Stimulated activated naive CD4-positive, alpha-beta T cell treated with Interleukin-2 at 50 U/mL for 16 hours (primary cell): ENCODE measurements at places on chromosomes 3 and 15.

DNA sequence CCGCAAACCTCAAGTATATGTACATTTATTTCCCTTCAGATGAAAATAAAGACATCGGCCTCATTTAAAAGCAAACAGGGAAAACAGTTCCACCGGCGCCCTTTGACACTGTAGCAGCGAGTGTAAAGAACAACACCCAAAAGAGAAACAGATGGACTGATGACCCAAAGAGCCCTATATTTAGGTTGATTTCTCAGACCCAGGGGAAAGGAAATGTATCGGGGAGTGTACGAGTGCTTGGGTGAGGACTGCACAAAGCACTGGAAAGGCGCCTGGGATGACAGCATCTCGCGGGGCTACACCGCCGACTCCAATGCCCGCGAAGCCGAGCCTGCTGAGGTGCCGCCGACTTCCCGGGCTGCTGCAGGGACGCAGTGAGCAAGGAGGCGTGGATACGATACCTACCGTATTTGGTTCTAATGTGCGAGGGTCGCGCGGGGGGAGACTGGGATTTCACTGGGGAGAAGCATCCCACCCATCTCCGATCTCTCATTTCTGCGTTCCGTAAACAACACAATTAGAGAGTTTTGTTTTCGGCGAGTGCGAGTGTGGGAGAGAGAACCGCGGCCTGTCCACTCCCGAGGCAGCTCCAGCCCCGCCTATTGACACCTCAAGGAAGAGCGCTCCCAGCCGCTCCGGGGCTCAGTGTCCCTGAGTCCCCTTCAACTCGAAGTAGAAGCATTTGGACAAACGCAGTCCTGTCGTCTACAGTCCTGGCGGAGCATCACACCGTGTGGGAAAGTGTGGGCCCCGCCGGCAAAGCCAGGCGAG is 2.0 kb downstream of the MECOM start:
- no peak for DNase-seq

- DNase-seq: no peak
These were observed 63.9 kb downstream of the FBLN2 start for GRCh38 chr3:13612829-13613228.

GRCh38 chr15:96346409-96346970 is 16.0 kb downstream of the NR2F2 start:
- no peak for DNase-seq

DNA sequence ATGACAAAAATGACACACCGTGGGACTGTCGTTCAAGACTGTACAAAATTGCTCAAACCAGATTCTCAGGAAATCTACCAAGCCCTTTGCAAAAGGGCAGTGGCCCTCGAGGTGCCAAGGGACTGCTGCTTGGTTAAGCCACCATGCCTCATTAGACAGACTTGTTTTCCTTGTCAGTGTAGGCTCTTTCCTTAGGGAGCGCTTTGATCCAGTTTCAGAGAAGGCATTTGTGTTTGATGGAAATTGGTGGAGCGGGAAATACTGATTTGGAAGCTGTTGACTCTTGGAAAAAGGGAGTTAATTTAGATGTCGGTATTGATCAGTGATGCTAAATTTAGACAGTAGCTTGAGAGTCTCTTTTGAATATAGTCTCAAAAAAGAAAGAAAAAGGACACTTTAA is 304.3 kb upstream of the UMPS start:
- no peak for DNase-seq

DNA sequence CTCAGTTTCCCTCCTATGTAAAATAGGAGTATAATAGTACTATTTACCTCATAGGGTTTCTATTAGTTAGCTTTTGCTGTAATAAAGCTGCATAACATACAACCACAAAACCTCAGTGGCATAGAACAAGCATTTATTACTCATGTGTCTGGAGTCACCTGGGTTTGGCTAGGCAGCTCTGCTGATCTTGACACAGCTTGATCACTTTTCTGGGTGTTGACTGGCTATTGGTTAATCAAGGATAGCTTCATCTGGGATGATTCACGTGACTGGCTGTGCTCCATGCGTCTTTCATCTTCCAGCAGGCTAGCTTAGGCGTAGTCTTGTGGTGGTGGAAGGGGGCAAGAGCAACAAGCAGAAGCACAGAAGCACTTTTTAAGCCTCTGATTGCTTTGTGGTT is 112.6 kb downstream of the SQOR start:
- DNase-seq: no peak

GRCh38 chr3:42214565-42215283 is 51.3 kb downstream of the CCK start:
- DNase-seq: no peak

DNA sequence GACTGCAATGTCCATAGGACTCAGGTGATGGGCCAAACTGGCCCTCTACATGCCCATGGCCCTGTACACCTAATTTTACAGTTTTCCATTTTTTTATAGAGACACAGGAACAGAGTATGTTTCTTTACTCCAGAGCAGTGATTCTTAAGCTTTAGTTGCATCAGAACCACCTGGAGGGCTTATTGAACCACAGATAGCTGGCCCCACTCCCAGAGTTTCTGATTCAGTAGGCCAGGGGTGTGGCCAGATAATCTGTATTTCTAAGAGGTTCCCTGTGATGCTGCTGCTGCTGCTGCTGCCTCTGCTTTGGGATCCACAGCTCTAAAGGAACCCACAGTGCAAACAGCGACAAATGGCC is 5.1 kb downstream of the RBP1 start:
- no peak for DNase-seq

- DNase-seq: no peak
These were observed 168.5 kb downstream of the MECOM start for GRCh38 chr3:169494982-169495381.

DNA sequence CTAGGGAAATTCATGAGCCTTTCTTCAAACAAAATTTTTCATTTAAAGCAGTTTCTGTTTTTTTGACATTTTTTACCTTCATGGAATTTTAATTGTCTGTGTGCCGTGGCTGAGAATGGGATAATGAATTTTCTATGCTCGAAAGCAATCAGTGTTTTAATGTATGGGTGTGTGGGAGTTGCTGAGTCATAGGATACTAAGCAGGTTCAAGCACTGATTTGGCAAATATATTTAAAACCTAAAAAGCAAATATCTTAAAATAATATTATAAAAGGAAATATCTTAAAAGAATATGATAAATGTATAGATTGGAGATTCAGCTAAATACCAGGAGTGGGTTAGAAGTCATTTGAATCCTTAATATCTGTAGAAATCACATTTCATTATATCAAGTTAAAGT is 173.6 kb upstream of the LRRFIP2 start:
- no peak for DNase-seq

GRCh38 chr3:66015841-66016240 is 22.9 kb downstream of the MAGI1 start:
- no peak for DNase-seq

DNA sequence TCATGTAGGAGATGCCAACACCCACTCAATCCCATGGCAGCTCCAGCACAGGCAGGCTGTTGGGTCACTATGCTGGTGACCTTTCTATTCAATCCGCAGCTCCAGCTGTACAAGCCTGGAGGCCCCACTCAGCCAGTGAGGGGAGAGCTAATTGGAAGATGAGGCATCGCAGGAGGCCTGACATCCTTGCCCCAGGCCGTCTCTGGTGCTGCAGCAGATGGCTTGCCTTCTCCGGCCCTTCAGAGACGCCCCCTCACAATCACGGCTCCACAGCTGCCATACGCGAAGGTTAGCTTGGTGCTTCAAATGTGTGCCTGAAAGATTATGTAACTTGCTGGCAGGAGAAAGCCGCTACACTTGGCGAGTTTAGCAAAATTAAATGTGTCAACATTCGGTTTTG is 104.2 kb upstream of the CLSTN2 start:
- DNase-seq: no peak

DNA sequence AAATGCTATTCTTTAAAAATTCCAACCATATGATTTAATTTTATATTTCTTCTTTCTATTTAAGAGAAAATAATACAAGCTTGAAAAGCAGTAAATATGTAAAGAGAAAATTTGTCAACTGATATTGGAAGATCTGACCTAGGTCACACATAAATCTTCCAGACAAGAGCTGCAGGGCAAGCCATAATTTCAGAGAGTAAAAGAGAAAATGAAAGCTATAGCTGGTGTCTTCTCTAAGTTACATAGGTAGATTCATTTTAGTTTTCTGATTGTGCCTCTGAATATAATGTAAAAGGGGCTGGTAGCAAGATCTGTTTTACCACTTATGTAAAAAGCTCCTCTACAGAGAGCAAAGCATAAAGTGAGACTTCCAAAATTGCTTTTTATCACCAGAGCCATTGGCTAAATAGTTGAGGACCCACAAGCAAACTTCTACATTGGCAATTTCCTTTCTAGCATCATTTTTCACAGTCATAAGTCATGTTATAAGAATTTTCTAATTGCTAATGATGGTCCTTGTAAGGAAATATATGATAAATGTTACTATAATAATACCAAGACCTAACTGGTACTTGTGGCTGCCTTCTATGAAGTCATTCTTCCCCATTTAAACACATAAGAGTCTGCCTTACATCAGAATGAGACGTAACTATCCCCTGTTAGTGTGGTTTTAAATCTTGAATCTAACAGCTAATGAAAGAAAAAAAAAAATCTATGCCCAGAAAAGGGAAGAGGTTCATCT is 80.8 kb upstream of the SKOR1 start:
- DNase-seq: no peak

DNA sequence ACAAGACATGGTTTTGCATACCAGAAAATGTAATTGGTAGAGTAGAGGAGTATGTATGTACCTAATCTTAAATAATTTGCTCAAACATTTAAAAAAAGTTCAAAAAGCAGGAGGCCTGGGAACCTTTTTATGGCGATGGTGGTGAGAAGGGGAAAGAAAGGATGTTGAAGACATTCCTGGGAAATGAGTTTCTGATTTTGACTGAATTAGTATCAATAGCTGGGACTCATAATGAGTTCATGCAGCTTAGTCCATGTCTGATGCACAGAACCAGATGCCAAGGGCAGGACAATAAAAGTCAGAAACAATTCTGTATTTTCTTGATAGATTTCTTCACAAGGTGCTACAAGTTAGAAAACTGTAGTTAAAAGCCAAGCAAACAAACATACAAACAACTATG is 395.3 kb downstream of the GAP43 start:
- DNase-seq: no peak

- no peak for DNase-seq
These were observed 56.1 kb downstream of the BFSP2 start for GRCh38 chr3:133455960-133456359.

GRCh38 chr3:882533-882932 is 210.3 kb upstream of the CNTN6 start:
- DNase-seq: no peak

- peak; percentile 67 for DNase-seq
These were observed 22.5 kb downstream of the GLB1 start for GRCh38 chr3:33074217-33075067.

GRCh38 chr3:25556447-25556846 is 108.3 kb downstream of the TOP2B start:
- DNase-seq: no peak

- DNase-seq: no peak
These were observed 789.8 kb downstream of the NAALADL2 start for GRCh38 chr3:175648899-175649298.
